ENCODE measurements at places on chromosomes 6 and 20.

GRCh38 chr6:56899311-56899710, 55.6 kb upstream of the BEND6 start:
- DNase-seq: no peak

DNA sequence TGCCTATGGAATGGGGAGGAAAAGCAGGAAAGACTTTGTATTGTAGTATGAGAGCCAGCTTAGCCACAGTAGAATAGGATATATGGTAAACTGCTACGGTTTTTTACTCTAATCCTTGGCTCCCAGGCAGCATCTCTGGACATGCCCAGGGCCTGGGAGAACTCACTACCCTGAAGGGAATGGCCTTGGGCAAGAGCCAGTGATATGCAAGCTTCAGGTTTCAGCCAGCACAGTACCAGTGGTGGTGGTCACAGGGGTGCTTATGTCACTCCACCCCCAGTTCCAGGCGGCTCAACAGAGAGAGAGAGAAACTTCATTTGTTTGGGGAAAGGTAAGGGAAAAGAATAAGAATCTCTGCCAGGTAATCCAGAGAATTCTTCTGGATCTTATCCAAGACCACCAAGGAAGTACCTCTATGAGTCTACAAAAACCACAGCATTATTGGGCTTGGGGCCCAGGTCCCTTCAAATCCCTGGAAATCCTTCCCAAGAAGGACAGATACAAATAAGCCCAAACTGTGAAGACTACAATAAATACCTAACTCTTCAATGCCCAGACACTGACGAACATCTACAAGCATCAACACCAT, 121.2 kb downstream of the THBS2 start:
- DNase-seq: no peak

GRCh38 chr20:40811004-40811403, 122.0 kb upstream of the MAFB start:
- DNase-seq: no peak

GRCh38 chr6:37878150-37878710, 58.7 kb downstream of the ZFAND3 start:
- peak; percentile 11 for DNase-seq

DNA sequence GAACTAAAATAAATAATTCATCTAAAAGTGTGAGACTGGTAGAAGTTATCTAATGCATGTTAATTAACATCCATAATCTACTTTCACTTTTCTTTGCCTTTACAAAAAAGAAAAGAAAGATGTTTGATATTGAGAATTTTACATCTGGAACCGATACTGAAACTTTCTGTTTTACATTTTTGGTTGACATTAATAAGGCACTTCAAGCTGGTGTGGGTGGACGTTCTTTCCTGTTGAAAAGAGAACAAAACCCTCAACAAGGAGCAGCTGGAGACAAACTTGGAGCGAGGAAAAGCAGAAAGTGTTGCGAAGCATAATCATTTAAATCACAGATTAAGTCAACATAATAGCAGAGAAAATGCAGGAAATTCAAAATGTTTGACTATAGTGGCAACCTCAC, 575.2 kb upstream of the ADGRB3 start:
- peak; percentile 22 for DNase-seq

All from muscle of leg (tissue), 16 donors.